ENCODE measurements at places on chromosomes 1 and 21.

GRCh38 chr1:226233293-226233692 is 9.8 kb downstream of the MIXL1 start:
- no peak for DNase-seq

GRCh38 chr1:207868251-207868773 is 42.6 kb downstream of the CD34 start:
- DNase-seq: no peak

DNA sequence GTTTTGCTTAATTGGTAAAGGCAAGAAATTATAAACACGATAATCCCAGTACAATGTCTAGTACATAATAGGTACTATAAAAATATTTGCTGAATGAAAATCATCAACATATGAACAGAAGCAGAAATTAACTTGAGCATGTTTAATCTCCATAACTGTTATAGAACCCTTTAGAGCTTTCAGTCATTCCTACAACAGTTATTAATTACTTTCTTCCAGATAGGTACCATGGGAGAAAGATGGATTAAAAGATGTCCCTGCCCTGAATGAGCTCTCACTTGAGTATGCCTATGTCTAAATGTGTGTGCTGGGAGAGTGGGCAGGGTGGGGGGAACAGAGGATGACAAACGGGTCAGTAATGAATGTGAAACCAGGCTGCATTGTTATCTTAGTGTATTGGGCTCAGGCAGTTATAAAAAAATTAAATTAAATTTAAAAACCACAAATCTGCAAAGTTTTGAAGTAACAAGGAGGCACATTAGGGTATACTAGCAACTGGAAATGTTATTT is 2.4 kb downstream of the EPS15 start:
- DNase-seq: no peak

- DNase-seq: no peak
Observed at GRCh38 chr1:204232526-204232925, 18.7 kb upstream of the GOLT1A start.

- DNase-seq: no peak
Observed at GRCh38 chr1:3471356-3472087, 17.1 kb downstream of the ARHGEF16 start.

DNA sequence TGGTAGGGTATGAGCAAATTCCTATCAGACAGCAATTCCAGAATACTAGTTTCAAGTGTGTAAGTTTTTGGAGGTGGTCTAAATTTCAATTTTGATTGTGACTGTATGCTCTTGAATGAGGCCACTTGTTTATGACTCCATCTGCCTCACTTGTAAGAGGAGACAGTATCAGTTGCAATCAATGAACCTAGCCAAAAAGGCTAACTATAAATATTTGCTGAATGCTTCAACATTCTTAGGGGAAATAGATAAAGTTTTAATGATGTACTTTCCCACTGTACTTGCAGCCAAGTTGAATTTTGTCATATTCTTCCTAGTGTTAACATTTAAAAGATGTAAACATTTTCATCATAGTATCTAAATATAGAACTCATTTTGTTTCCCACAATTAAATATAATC is 32.1 kb upstream of the RWDD3 start:
- DNase-seq: no peak

DNA sequence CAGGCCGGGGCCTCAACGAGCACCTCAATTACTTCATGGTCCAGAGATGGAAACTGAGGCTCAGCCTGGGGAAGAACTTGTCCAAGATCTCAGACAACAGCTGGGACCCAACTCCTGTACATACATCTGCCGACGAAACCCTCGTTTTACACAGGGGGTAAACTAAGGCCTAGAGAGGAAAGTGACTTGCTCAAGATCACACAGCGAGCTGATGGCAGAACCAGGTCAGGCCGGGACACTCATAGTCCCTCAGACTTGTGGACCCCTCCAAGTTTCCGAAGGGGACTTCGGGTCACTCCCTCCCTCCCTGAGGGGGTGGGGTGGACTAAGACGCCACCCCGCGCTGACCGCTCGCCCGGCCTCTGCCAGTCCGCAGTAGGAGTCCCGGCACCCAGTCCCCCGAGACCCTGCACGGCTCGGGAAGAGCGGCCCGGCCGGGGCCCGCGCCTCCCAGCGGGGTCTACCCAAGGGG is 430 bp downstream of the WASF2 start:
- DNase-seq: no peak

GRCh38 chr1:238438311-238439270 is 547.9 kb upstream of the ZP4 start:
- DNase-seq: no peak

DNA sequence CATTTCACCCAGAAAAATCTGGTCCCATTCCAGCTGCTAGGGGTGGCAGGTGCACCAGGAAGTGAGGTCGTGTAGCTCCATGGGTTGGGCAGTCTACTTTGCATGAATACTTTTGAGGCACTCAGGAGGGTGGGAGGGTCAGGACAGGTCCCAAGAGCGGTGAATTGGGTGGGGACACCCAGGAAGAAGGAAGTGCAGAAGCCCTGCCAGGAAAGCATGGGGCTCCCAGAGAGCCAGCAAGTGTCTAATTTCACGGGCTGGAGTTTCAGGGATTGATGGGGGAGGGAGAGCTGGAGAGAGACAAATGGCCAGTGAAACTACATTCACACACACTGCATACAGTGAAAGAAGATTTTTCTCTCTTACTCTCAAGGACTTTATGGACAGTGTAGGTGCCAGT is 137.8 kb downstream of the GALNT2 start:
- DNase-seq: no peak

GRCh38 chr1:88237058-88237457 is 447.0 kb upstream of the PKN2 start:
- no peak for DNase-seq

- DNase-seq: no peak
Observed at GRCh38 chr1:220918285-220918951, 39.2 kb downstream of the HLX start.

DNA sequence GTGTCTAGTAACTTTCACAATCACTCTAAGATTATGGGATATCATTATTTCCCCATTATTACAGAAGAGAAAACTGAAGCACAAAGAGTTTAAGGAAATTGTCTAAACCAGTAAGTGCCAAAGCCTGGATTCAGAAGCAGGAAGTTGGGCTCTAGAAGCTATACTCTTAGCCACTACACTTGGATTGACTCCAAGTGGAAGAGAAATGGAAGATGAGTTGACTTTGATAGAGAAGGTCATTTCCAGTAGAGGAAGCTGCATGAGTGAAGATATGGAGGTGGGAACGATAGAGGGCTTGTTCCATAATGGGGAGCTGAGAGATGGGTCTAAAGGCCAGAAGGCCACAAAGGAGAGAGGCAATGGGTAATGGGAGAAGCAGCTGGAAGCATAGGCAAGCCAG is 11.7 kb upstream of the TDRD10 start:
- peak; percentile 76 for DNase-seq

Measured in MV-4-11 (cell line).